Activated B cell treated with CpG ODN at 0.5 μM for 24 hours (primary cell): ENCODE measurements at places on chromosomes 6 and 20. TPM values are rescaled to one million over a fixed set of nuclear protein-coding genes. Genes with fewer than 3 reads are reported as not detected.

- no peak for DNase-seq
- H3K27me3 ChIP-seq: peaks cover 4% of the 10 kb centered on the region
- H3K4me1 ChIP-seq: peaks cover 15% of the 10 kb centered on the region
- peak overlapping the region; percentile 9 for H3K27ac ChIP-seq
These were observed 63.7 kb downstream of the PRR18 start for GRCh38 chr6:166244353-166245045.

Gene ASIP
- not detected in 2 replicates for total RNA-seq

Gene NKAPL
- 0.29 and 0.35 TPM in 2 replicates for total RNA-seq

GRCh38 chr6:112235956-112236355 is 18.4 kb downstream of the LAMA4 start:
- no peak overlapping the region for H3K4me3 ChIP-seq
- H3K4me1 ChIP-seq: no peaks in the 10 kb centered on the region
- no peak for DNase-seq
- H3K27ac ChIP-seq: no peak overlapping the region
- H3K27me3 ChIP-seq: peaks cover 8% of the 10 kb centered on the region

DNA sequence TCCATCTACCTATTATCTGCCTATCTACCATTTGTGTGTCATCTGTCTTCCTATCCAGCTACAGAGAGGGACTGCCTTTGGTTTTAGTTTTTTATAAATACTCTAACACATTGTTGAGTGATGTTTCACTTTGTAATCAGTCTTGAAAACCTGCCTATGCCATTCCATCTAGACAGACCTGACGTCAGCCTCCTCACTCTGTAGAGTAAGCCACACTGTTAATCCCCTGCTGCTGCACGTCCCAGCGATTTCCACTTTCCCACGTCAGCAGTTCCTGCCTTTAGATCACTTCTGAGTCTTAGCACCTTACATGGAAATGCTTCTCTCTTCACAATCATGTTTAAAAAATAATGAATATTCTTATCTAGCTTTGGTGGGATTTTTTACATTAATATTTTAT is 54.8 kb downstream of the PLG start:
- DNase-seq: no peak
- no peak overlapping the region for H3K4me3 ChIP-seq
- no peak overlapping the region for H3K27ac ChIP-seq
- peaks cover 22% of the 10 kb centered on the region for H3K27me3 ChIP-seq
- no peaks in the 10 kb centered on the region for H3K4me1 ChIP-seq

GRCh38 chr6:167881327-167881726 is 54.6 kb downstream of the AFDN start:
- no peak for DNase-seq
- no peaks in the 10 kb centered on the region for H3K27me3 ChIP-seq
- no peaks in the 10 kb centered on the region for H3K4me1 ChIP-seq
- H3K36me3 ChIP-seq: peaks cover 42% of the 10 kb centered on the region

Gene MLN
- not detected in 2 replicates for total RNA-seq

DNA sequence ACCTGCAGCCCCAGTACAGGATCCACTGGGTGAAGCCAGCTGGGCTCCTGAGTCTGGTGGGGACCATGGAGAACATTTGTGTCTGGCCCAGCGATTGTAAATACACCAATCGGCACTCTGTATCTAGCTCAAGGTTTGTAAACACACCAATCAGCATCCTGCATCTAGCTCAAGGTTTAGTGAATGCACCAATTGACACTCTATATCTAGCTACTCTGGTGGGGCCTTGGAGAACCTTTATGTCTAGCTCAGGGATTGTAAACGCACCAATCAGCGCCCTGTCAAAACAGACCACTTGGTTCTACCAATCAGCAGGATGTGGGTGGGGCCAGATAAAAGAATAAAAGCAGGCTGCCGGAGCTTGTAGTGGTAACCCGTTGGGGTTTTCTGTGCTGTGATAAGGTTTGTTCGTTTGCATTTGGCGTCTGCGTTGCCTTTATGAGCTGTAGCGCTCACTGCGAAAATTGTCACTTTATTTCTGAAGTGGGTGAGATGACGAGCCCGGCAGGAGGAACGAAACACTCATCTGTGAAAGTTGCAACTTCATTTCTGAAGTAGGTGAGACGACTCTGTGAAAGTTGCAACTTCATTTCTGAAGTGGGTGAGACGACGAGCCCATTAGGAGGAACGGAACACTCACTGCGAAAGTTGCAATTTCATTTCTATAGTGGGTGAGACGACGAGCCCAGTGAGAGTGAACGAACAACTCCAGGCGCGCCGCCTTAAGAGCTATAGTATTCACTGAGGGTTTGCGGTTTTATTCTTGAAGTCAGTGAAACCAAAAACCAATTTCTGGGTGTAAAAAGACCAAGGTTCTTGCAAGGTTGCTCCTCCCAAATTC is 31.1 kb downstream of the SERPINB6 start:
- H3K27me3 ChIP-seq: no peaks in the 10 kb centered on the region
- H3K4me1 ChIP-seq: peaks cover 69% of the 10 kb centered on the region
- H3K4me3 ChIP-seq: peak overlapping the region; percentile 82
- H3K36me3 ChIP-seq: no peaks in the 10 kb centered on the region

DNA sequence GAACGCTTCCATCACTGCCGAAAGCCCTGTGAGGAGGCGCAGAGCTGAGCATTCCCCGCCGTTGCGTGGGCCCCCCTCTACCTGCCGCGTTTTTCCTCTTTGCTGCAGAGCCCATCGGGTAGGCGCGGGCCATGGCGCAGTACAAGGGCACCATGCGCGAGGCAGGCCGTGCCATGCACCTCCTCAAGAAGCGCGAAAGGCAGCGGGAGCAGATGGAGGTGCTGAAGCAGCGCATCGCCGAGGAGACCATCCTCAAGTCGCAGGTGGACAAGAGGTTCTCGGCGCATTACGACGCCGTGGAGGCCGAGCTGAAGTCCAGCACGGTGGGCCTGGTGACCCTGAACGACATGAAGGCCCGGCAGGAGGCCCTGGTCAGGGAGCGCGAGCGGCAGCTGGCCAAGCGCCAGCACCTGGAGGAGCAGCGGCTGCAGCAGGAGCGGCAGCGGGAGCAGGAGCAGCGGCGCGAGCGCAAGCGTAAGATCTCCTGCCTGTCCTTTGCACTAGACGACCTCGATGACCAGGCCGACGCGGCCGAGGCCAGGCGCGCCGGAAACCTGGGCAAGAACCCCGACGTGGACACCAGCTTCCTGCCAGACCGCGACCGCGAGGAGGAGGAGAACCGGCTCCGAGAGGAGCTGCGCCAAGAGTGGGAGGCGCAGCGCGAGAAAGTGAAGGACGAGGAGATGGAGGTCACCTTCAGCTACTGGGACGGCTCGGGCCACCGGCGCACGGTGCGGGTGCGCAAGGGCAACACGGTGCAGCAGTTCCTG is 693 bp downstream of the FAM50B start:
- no peaks in the 10 kb centered on the region for H3K36me3 ChIP-seq
- H3K4me1 ChIP-seq: peaks cover 22% of the 10 kb centered on the region
- no peaks in the 10 kb centered on the region for H3K27me3 ChIP-seq
- H3K27ac ChIP-seq: peak overlapping the region; percentile 80

Gene HIVEP1
- total RNA-seq: 90.3 and 91.0 TPM in 2 replicates

DNA sequence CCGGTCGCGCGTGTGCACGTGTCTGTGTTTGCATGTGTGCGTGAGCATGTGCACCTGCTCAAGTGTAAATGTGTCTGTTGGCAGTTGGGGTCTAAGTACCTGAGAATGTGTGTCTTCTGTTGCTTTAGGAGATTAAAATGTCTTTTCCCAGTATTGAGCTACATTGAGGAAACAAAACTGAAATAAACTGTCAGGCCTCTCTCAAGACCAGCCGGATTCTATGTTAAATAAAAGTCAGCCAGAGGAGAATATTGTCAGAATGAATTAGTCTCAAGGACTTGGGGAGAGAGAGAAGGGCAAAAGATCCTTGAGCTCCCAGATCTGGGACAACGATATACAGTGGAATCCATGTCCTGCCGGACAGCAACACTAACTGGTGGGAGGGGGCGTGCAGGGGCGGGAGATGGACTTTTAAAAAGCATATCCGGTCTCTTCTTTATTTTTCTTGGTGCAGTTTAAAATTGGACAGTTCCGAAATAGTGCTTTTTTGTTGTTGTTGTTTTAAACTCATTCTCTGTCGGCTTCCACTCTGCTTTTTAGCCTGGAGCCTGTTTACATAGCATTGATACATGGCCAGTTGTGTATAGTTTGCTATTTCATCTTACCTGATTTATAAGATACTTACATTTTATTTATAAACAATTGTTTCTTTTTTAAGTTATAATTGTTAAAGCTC is 3.3 kb upstream of the TBX18 start:
- peaks cover 53% of the 10 kb centered on the region for H3K27me3 ChIP-seq
- peaks cover 2% of the 10 kb centered on the region for H3K36me3 ChIP-seq
- H3K4me3 ChIP-seq: no peak overlapping the region
- no peak for DNase-seq

Gene TFAP2B
- not detected in 2 replicates for total RNA-seq

Gene PCED1A
- 53.2 and 59.1 TPM in 2 replicates for total RNA-seq

- DNase-seq: no peak
- H3K27me3 ChIP-seq: peaks cover 20% of the 10 kb centered on the region
- no peak overlapping the region for H3K27ac ChIP-seq
- H3K36me3 ChIP-seq: no peaks in the 10 kb centered on the region
These were observed 51.6 kb downstream of the LAMA4 start for GRCh38 chr6:112202639-112203341.

GRCh38 chr6:26122402-26122792 is 35.2 kb downstream of the HFE start:
- no peaks in the 10 kb centered on the region for H3K27me3 ChIP-seq
- peaks cover 27% of the 10 kb centered on the region for H3K4me1 ChIP-seq
- H3K36me3 ChIP-seq: peaks cover 42% of the 10 kb centered on the region
- no peak for DNase-seq

Gene SOX18
- not detected in 2 replicates for total RNA-seq

DNA sequence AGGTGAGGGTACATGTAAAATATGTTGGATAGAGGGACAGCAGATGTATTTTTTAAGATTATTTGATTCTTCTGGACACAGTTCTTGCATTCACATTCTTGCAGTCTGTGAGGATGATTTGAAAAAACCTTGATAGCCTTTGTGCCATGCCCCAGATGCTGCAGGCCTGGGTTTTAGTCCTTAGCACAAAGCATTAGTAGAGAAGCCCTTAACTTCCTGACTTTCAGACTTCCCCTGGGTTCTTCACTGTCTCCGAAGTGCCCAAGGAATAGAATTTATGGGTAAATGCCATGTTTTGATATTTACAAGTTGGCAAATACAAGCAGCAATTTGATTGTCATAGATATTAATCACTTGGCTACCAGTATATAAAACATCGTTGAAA is 67.6 kb upstream of the SUPT3H start:
- H3K27me3 ChIP-seq: peaks cover 4% of the 10 kb centered on the region
- H3K36me3 ChIP-seq: no peaks in the 10 kb centered on the region
- no peak overlapping the region for H3K27ac ChIP-seq
- H3K4me3 ChIP-seq: no peak overlapping the region

GRCh38 chr6:8079126-8079525 is 14.9 kb upstream of the BLOC1S5 start:
- no peak overlapping the region for H3K4me3 ChIP-seq
- peaks cover 32% of the 10 kb centered on the region for H3K36me3 ChIP-seq
- H3K27me3 ChIP-seq: no peaks in the 10 kb centered on the region
- H3K27ac ChIP-seq: no peak overlapping the region
- H3K4me1 ChIP-seq: peaks cover 4% of the 10 kb centered on the region

Gene CST2
- not detected in 2 replicates for total RNA-seq

- no peaks in the 10 kb centered on the region for H3K27me3 ChIP-seq
- H3K27ac ChIP-seq: no peak overlapping the region
- H3K4me1 ChIP-seq: peaks cover 40% of the 10 kb centered on the region
- no peak for DNase-seq
- H3K4me3 ChIP-seq: no peak overlapping the region
These were observed 199.9 kb upstream of the PRDM1 start for GRCh38 chr6:105886066-105886813.

Gene DEFB124
- total RNA-seq: not detected in 2 replicates

DNA sequence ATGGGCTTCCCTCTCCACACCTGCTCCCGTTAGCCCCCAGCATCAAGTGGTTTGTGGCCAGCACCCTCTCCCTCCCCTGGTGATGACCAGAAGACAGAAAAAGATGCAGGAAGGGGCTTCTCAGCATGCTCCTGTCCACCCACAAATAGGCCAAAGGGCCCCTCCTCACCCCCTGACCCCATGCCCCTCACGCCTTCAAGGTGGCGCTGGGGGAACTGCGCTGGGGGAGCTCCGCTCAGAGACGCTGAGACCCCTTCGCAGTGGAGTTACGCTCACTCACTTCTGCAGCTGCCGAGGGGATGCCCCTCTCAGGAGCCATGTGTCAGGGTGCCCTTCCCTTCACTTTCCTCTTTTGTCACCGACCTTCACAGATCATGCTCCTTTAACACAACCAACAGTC is 92.0 kb downstream of the PSMB1 start:
- H3K4me3 ChIP-seq: no peak overlapping the region
- no peak overlapping the region for H3K27ac ChIP-seq
- no peak for DNase-seq
- H3K27me3 ChIP-seq: peaks cover 7% of the 10 kb centered on the region
- H3K4me1 ChIP-seq: peaks cover 7% of the 10 kb centered on the region

Gene TRIM38
- 31.7 and 36.8 TPM in 2 replicates for total RNA-seq

Gene WFDC10B
- total RNA-seq: not detected in 2 replicates

Gene NFATC2
- 41.2 and 46.0 TPM in 2 replicates for total RNA-seq

GRCh38 chr6:43714311-43715055 is 26.9 kb upstream of the MRPS18A start:
- peak; percentile 65 for DNase-seq
- H3K4me1 ChIP-seq: peaks cover 60% of the 10 kb centered on the region
- no peaks in the 10 kb centered on the region for H3K27me3 ChIP-seq
- H3K27ac ChIP-seq: peak overlapping the region; percentile 91
- H3K4me3 ChIP-seq: peak overlapping the region; percentile 81

DNA sequence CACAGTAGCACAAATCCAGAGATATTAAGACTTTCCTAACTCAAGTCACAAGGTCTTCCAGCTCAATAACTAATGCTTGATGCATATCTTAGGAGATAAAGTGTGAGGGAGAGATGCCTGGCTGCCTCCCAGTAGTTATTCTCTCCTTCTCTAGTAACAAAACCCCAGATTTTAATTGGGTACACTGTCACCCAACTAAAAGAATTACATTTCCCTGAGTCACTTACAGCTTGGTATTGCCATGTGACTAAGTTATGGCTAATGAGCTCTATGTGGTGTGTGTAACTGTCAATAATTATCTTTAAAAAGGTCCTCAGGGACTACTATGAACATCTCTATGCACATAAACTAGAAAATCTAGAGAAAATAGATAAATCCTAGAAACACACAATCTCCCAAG is 32.0 kb downstream of the KIF6 start:
- peaks cover 3% of the 10 kb centered on the region for H3K4me1 ChIP-seq
- no peak overlapping the region for H3K4me3 ChIP-seq
- DNase-seq: no peak
- peaks cover 7% of the 10 kb centered on the region for H3K27me3 ChIP-seq
- no peaks in the 10 kb centered on the region for H3K36me3 ChIP-seq

GRCh38 chr20:63895952-63896263 is 982 bp downstream of the DNAJC5 start:
- H3K27me3 ChIP-seq: no peaks in the 10 kb centered on the region
- DNase-seq: no peak
- peaks cover 19% of the 10 kb centered on the region for H3K36me3 ChIP-seq
- peak overlapping the region; percentile 88 for H3K4me3 ChIP-seq

Gene LTA
- total RNA-seq: 60.4 and 66.0 TPM in 2 replicates

GRCh38 chr6:85300581-85300980 is 149.3 kb upstream of the NT5E start:
- DNase-seq: no peak
- H3K27me3 ChIP-seq: peaks cover 3% of the 10 kb centered on the region
- H3K4me3 ChIP-seq: no peak overlapping the region
- no peaks in the 10 kb centered on the region for H3K4me1 ChIP-seq
